ENCODE measurements at places on chromosomes 6 and 20.

DNA sequence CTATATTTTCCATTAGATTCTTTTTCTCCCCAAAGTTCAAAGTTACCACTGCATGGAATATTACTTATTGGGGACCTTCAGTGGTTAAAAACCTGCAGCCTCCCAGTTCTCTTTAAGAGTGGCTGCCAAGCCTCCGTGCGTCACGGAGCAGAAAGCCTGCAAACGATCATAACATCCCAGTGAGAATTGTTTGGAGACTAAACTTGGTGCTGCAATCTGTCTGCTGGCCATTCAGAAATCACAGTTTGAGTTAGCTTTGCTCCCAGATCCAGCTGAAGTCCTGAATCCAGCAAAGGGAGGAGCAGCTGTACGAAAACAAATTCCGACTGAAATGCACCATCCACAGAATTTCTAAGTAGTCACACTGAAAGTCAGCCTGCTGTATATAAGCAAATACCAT, 213.5 kb upstream of the PDE10A start:
- DNase-seq = no peak

DNA sequence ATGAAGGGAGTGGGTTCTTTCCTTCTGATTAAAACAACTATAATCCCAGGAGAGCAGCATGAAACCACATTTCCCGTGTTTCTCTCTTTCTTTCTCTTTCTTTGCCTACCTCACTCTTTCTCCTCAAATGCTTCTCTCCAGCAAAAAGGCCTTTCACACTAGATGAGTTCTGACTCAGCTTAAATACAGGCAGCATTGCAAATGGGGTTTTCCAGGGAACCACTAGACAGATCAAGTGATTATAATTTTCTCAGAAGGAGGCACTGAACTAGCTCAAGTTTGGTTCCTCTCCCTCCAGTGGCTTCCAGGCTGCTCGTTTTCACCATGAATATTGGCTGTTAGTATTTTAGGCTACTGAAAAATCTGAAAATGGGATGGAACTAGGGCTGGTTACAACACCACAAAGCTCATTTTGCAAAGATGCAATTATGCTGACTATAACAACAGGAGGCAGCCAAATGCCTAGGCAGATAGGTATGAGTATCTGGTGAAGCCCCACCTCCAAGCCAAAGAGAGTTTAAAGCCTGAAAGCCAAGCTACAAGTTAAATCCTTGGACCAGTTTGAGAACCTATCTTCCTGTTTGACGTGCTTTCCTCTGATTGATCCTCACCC, 260.0 kb downstream of the MMUT start:
- no peak for DNase-seq

- no peak for DNase-seq
These were observed 9.8 kb upstream of the GRM4 start for GRCh38 chr6:34155471-34156300.

DNA sequence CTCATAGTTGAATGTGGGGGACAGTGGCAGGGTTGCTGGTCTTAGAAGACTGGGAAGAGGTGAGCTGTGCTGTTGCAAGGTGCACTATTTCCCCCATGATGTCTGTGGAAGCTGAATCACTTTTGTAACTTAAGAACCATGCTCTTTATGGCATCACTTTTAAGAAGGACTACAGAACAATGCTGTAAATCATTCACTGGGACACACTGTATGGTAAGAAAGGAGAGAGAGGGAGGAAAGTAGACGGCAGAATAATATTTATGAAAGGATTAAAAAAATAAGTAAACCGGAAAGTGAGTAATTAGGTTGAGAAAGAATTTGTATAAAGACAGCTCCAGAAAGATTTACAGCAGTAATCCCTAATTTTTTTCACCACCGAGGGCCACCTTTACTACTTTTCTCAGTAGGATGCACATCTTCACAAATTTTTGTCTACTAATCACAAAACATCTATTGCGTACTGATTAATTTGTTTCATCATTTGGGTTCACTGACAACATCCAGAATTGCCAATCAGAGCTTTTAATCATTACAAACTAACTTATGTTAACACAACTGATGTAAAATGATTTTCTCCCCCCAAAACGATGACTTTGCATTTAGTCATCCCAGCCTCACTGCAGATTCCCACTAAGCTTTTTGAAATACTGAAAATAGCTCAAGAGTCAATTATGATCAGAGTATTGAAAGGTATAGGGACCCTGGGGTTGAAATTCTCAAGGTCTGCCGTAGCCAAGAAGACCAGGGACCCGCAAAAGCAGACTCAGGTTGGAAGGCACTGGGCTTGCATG, 560.7 kb upstream of the NOX3 start:
- no peak for DNase-seq

- peak; percentile 86 for DNase-seq
These were observed 814 bp upstream of the HSP90AB1 start for GRCh38 chr6:44245912-44246662.

- no peak for DNase-seq
These were observed 11.7 kb downstream of the EPM2A start for GRCh38 chr6:145723646-145724045.

GRCh38 chr20:52204136-52204535, 12.6 kb upstream of the ZFP64 start:
- no peak for DNase-seq

DNA sequence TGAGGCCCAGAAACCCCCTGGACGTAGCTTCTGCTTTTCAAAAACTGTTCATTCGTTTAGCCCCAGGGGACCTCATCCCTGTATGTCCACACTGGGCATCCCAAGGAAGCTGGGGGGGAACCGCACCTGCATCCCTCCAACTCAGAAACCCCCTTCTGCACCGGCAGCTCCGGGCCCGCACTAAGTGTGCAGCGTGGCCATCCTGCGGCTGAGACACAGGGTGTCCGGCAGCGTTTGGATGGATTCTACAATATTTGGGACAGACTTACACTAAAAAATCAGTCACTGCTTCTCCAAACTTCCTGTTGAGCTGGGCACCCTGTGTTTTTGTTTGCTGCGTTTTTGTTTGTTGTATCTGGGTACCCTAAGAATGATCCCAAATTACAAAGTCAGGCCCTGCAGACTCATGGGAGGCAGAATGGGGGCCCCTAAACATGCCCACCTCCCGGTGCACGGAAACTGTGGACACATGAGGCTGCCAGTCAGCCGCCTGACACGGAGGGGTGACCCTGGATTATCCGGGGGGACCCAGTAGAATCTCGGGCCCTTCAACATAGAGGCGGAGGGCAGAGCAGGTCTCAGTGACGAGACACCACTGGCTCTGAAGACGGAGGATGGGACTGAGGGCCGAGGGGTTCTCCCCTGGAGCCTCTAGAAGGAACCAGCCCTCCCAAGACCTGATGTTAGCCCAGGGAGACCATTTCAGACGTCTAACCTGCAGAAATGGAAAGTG, 88.2 kb upstream of the BHLHE23 start:
- no peak for DNase-seq

GRCh38 chr6:38417521-38417920, 222.2 kb downstream of the BTBD9 start:
- no peak for DNase-seq

GRCh38 chr20:35039846-35040489, 52.6 kb downstream of the TRPC4AP start:
- no peak for DNase-seq

- no peak for DNase-seq
These were observed 47.4 kb downstream of the PDE10A start for GRCh38 chr6:165615636-165616035.

- no peak for DNase-seq
These were observed 23.6 kb downstream of the FOXQ1 start for GRCh38 chr6:1335367-1336037.

DNA sequence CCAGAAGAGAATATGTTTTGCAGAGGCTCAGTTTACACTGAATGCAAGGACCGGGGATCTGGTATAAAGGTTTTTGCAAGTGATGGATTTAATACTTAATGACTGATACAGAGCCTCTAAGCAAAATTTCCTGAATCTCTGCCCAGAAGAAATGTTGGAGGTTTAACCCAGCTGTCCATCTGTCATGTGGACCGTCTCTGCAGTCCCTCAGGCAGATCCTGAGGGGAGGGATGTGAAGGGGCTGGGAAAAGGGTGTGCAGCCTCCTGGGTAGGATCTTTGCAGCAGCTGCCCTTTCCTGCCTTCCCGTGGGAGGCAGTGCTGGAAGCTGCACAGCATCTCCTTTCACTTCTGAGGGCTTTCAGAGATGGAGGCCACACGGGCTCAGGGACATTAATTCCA, 207.0 kb downstream of the SLC24A3 start:
- DNase-seq = no peak

GRCh38 chr6:43240950-43241349, 2.3 kb upstream of the TTBK1 start:
- DNase-seq = no peak

GRCh38 chr6:1378065-1379016, 11.0 kb upstream of the FOXF2 start:
- DNase-seq = no peak

- DNase-seq = no peak
These were observed 127.4 kb downstream of the CDH26 start for GRCh38 chr20:60085551-60086132.

- DNase-seq = peak; percentile 47
These were observed 1.4 kb upstream of the SNTA1 start for GRCh38 chr20:33444797-33445560.

DNA sequence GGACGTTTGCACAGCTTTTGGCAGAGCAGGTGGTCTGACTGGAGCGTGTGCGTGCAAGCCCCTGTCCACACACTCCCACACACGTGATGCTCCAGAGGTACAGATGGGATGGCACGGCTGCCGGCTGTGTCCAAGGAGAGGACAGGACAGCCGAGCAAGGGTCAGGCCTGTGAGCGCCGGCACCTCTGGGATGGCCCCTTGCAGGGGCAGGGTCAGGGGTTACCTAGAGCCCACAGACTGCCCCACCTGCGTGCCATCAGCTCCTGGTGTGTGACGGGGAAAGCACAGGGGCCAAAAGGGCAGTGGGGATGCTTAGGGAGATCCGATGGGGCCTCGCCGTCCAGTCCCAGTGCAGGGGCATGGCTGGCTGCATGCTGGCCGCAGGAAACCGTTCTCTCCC, 189.7 kb downstream of the TAF4 start:
- no peak for DNase-seq

DNA sequence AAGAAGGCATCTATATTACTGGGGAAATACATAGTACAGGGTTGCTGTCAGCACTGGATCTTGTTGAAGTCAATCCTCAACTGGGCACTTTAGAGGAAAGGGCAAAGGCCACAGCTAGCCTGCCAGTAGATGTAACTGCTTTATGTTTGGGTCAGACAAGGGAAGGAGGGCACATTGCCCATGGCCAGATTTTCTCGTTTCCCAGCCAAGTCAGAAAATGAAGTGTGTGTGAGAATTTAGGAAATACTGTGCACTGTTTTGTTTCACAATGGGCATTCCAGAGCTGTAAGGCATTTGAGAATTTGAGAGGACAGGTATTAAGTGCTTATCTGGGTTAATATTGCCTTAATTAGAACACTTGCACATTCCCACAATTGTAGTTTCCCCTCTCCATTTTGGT, 183.9 kb upstream of the MCHR2 start:
- no peak for DNase-seq

- DNase-seq = no peak
These were observed 21.4 kb downstream of the SNAI1 start for GRCh38 chr20:50004229-50004628.

DNA sequence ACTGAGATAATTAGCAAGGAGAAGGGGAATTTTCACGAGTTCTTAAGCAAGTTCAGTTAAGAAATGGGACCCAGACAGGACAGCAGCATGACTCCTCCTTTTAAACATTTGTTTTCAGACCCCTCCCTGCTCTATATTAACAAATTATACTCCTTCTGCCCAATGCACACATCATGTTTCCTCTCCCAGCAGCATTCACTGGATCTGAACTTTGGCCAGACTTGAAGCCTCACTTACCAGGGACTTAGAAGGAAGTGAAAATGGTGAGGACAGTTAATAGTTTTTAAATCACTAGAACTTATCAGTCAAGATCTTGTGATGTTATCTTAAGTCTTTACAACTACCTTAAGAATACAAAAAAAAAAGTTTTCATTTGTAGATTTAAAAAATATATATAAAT, 1174.7 kb upstream of the MAP3K7 start:
- DNase-seq = no peak

- DNase-seq = no peak
These were observed 21.6 kb downstream of the TOMM34 start for GRCh38 chr20:44938637-44939036.

DNA sequence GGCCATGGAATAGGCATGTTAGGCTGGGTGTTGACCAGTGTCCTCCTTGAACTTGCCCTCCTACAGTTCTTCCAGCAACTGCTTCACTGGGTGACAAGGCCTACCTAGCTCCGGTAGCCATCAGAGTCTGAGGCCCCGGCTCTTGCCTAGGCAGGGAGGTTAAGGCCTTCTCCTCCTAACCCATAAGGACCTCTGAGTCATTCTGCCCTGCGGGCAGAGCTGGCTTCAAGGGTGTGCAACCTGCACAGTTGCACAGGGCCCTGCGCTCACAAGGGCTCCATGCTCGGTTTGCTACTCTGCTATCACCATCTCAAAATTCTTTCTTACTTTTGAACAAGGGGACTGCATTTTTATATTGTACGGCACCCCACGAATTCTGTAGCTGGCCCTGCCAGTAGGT, 17.9 kb downstream of the KCNB1 start:
- no peak for DNase-seq
